ENCODE measurements at places on chromosomes 12 and 14. TPM values are rescaled to one million over a fixed set of nuclear protein-coding genes. Genes with fewer than 3 reads are reported as not detected.

- DNase-seq = no peak
These were observed 5.7 kb downstream of the ADCY4 start for GRCh38 chr14:24329073-24329663.

- DNase-seq = no peak
These were observed 115.3 kb downstream of the RAD51B start for GRCh38 chr14:67934862-67935261.

DNA sequence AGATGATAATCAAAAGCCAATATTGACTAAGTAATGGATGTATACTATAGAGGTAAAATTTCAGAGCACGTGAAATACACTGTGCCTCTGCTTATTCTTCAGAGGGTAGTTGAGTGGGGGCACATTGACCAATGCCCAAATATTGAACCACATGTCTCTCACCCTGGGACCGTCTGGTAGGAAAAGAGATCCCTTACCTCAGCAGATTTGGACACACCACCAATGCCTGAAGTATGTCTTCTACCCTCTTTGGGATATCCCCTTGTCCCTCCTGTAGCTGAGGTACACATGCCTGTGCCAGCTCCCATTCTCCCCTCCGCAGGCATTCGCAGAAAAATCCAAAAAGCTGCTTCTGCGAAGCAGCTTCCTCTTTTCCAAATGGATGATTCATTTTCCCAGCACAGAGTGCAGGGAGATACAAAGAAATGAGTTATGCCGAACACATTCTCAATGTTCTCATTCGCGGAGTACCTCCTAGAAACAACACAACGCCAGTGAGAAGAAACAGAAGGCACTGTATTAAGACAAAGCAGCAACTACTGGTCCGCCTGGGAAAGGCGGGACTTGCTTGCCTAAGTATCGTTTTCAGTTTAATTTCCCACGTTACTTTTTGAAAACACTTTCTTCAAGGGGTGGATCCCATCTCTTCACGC, 691 bp downstream of the ZFYVE26 start:
- DNase-seq = peak; percentile 46

Gene SUPT16H
- 132 TPM for total RNA-seq
